ENCODE measurements at places on chromosomes 12 and 14.
A peak's percentile ranks its signal among the peaks of the same experiment; 100 is the strongest.

GRCh38 chr12:73225941-73226340, 953.8 kb downstream of the TRHDE start:
- DNase-seq = no peak

DNA sequence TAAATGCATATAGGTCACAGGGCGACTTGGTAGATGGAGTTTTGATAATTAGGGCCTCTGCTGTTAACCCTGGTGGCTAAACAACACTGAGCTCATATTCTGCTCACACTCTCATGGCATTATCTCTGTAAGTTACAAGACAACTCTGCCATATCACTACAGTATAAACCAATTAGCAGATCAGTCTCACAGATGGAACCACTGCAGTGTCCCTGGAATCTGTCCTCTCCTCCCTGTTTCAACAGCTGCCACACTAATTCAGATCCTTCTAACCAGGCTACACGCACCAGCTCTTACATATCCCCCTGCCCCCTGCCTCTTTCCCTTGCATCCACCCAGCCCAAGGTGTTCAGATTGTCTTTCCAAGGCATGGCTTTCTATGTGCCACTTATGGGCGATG, 161.0 kb upstream of the RMST start:
- no peak for DNase-seq

- no peak for DNase-seq
These were observed 198.4 kb downstream of the NELL2 start for GRCh38 chr12:44677724-44678123.

- no peak for DNase-seq
These were observed 633 bp downstream of the STX2 start for GRCh38 chr12:130838284-130838950.

DNA sequence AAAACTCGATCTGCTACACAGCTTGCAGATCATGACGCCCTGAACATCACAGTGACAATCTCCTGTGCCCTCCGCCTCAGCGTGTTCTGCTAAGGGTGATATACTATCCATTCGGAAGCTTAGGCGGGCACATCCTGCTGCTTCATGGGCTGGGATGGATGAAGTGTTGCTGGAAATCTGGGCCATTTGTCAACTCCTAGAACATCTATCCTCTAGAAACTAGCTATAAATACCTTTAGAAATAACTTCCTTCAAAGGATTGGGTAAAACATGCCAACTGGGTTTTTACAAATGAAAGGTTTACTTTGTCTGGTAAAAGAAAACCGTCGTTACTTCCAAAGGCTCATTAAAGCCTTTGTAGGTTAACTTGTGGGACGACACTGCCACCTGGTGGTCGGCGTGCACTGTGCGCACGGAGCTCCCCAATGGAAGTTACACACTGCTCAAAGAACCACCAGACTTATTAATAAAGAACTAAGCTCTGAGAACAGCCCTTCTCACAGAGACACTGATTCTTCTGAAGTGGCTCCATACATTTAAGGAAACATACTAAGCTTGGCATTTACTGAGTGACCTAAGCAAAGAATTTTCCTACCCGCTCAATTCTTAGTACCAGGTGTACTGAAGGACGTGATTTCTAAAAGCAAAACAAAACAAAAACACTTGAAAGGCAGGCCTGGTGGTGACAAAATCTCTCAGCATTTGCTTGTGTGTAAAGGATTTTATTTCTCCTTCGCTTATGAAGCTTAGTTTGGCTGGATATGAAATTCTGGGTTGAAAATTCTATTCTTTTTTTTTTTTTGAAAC, 21.6 kb upstream of the CACNA2D4 start:
- DNase-seq = peak; percentile 82

DNA sequence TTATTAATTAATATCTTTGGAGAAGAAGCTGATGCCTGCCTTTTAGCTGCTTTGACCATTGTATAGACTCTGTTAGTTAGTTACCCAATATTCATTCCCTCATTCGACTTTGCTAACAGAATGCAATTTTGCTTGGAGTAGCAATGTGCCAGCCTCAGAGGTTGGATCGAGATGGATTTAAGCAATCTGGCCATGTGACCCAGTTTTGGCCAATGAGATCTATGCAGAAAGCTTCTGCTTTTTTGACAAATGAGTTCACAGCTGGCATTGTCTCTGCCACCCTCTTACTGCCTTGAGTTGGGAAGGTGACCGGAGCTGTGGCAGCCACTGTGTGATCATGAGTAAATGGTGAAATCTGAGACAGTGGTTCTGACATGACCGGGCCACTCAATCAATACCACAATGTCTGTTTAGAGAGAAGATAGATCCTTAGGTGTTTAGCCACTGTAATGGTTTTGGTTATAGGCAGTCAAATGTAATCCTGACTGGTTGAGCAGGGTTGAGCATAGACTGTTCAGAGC, 74.9 kb upstream of the MED13L start:
- DNase-seq = no peak

- no peak for DNase-seq
These were observed 130.5 kb downstream of the SLC41A2 start for GRCh38 chr12:104827587-104827986.

DNA sequence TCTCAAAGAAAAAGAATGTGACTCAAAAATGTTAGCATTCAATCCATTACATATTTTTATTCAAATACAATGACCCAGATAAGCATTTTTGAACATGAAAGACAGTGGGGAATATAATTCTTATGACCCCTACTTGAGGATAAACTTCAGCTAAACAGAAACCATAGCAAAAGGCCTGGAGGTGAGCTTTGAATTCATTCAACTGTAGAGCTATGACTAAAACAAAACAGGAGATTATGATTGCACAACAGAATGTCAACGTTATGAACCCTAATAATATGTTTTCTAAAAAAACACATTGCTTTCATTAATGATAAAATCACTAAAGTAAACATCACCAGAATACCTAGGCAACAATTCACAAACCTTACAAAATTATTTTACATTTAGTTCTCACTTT, 27.8 kb downstream of the EFCAB11 start:
- DNase-seq = no peak
